Activated CD4-positive, alpha-beta T cell treated with anti-CD3 and anti-CD28 coated beads, Interleukin-10, Interleukin-2, amounts not matched to agents 100 ng/mL and 50 ng/mL, durations not matched to agents 16 hours and 8 hours (primary cell): ENCODE measurements at places on chromosomes 7 and 10.

DNA sequence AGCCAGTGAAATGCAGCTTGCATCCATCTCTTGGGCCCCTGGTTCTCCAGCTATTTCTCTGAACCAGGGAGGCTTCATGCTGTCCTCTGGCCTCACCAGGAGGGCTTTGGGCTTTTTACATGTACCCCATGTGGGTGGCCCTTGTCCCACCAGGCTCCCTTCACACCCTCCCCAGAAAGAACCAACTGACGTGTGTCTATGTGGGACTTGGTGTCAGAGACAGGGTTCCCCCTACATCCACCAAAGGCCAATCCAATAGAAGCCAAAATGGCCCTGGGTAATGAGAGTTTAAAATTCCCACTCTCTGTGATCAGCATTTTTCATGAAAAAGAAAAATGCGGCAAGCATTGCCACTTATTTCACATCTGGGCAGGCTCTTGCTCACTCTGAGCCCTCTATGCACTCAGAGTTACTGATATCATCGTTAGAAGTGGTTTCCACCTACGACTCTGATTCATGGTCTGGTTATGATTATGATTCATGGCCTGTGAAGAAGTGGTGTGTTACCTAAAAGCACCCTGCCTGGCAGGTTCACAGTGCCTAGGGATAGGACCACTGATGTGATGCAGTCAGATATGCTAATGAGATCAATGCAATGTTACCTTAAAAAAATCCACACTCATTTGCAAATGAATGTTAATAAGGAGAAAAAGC lies 133.5 kb downstream of the BUB3 start:
- peak; percentile 83 for DNase-seq

DNA sequence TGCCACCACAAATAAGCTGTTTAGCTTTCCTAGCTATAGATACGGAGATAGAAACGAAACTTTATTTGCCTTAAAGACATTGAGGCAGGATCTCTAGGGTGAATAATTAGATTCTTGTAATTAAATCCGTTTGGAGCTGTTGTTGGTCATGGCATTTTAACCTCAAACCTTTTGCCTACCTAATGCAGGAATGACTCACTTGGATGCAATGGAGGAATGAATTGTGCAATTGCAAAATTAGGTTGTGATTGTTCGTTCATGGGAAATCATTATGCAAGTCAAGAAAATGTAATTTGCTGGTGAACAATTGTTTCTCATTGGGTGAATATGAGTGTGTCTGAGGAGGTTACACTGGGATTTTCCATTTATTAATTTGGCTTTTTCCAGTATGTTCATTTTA lies 703.5 kb downstream of the GATA3 start:
- DNase-seq = no peak

DNA sequence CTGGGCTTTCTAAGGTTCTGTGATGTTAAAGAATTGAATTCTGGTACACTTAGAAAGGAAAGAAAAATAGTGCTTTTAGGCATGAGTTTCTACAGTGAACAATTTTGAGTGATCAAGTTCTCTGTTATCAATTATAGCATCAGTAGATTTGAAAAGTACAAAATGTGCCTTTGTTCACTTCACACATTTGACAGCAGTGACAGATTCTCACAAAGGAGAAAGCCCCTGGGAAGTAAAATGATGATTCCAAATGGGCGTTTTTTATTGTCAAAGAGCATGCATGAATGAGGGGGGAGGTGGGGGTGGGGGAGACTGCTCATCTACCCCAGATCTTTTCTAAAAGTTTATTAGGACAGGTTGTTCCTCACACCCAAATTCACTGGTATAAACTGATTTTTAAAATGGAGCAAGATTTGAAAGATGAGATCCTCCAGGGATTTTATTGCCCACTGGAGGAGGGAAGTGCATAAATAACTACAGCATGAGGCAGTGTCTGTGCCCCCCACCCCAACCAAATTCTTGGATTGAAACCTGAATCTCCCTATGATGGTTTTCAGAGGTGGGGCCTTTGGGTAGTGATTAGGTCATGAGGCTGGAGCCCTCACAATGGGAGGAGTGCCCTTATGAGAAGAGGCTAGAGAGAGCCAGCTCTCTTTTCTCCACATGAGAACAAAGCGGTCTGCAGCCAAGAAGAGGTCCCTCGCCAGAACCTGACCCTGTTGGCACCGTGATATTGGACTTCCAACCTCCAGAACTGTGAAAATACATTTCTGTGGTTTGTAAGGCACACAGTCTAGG lies 79.5 kb downstream of the AOAH start:
- no peak for DNase-seq

DNA sequence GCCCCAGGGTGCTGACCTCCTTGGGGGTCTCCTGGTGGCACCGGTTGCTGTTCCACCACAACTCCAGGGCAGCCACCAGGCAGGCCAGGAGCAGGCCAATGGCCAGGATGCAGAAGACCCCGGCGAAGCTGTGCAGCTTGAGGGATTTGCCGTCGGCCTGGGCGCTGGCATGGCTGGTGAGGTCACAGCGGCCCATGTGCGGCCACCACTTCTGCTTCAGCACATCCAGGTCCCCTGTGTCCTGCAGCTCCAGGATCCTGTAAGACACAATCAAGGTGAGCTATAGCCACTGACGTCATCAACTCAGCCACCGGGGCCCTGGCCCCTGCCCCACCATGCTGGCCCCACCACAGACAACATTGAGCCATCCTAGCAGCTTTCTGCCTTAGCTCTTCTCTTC lies 753.2 kb downstream of the GRID1 start:
- DNase-seq = no peak

- no peak for DNase-seq
Observed at GRCh38 chr7:6346581-6346980, 74.2 kb upstream of the CYTH3 start.

GRCh38 chr7:63900394-63901203 lies 98.0 kb upstream of the ZNF722 start:
- peak; percentile 91 for DNase-seq

GRCh38 chr7:16944936-16945335 lies 63.2 kb upstream of the AGR3 start:
- DNase-seq = no peak

DNA sequence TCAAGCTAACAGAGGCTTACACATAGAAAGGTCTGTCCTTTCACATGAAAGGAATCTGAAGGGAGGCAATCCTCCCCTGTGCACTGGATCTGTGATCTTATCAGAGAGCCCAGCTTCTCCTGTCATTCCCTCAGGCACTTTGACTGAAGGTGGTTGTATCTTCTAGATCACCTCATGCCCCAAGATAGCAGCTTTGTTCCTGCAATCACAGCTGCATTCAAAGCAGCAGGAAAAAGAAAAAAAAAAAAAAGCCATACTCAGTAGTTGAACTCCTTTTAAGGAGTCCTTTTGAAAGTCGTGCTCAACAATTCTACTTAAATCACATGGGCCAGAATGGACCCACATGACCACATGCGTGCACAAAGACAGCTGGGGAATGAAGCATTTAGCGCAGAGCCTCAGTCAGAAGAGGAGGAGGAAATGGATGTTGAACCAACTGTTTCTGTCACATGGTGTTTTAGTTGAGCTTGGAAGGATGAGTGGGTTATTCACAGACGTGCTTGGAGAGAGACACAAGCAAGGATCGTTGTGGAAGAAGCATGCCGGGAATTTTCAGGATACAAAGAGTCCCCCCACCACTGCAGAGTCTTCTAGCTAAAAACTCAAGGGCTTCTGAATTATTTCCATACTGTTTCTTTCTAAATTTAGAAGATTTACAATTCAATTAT lies 13.0 kb upstream of the PFKP start:
- no peak for DNase-seq

DNA sequence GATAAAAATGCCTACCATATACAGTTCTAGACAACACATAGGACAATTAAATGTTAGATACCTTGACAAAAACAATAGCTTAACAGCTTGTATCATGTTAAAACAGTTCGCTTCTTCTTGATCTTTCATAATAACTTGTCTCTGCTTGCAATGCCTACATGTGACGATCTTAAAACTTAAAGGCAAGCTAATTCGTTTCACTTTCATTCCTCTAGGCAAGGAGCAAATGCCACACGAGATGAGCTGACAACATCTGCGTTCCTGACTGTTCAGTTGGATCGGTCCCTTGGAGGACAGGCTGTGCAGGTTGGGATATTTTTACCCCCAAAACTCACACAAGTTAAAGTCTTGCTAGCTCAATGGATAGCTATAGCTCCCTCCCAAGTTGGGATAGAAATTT lies 51.6 kb upstream of the ARL4A start:
- DNase-seq = peak; percentile 39
